RCC 7860 (cell line): ENCODE measurements at places on chromosomes 16 and 17.

DNA sequence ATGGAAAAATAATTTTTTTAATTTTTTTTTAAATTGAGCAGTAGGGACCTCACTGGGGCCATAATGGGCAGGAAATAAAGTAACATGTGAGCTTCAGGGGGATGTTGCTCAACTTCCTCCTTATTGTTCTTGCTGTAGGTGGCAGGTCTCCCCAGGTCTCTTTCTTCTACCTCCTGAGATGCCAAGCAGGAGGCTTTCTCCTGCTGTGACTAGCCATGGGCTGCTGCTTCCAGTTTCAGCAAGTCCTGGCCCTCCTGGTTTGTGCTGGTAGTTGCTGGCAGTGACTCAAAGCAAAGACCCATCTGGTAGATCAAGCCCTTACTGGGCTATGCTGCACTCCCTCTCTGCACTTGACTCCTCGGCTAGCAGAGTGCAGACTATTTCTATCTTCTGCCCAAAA is 2.3 kb downstream of the DPEP2NB start:
- DNase-seq, result no peak

DNA sequence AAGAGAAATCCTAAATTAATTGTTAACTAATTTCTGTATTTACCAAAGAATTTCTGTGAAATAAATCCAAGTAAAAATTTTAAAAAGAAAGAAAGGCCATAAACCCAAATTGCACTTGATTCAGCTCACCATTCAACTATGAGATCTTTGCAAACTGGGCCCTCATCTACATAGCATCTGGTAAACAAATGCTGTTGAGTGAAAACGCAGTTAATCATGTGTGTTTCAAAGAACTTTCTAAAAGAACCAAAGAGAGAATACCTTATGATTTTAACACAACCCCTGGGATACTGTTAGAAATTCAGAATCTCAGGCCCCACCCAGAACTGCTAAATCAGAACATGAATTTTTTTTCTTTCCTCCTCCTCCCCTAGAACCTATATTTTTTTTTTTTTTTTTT is 16.6 kb downstream of the CRLF3 start:
- DNase-seq, result no peak

DNA sequence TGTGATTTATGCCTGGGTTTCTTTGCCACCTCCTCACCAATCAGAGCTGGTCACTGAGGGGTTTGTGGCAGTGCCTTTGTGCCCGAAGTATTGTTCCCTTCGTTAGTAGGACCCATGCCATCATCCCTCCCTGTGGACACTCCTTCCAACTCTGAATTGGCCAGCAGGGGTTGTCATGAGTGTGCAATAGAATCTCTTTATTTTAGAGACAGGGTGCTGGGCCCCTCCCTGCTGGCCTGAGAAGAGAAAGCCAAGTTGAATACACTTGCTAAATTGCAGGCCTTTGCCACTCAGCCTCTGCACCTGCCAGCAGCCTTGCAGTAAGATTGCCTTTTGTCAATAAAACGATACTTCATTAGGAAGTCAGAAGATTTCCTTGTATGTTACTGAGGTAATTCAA is 40.7 kb upstream of the SLC12A3 start:
- no peak for DNase-seq

DNA sequence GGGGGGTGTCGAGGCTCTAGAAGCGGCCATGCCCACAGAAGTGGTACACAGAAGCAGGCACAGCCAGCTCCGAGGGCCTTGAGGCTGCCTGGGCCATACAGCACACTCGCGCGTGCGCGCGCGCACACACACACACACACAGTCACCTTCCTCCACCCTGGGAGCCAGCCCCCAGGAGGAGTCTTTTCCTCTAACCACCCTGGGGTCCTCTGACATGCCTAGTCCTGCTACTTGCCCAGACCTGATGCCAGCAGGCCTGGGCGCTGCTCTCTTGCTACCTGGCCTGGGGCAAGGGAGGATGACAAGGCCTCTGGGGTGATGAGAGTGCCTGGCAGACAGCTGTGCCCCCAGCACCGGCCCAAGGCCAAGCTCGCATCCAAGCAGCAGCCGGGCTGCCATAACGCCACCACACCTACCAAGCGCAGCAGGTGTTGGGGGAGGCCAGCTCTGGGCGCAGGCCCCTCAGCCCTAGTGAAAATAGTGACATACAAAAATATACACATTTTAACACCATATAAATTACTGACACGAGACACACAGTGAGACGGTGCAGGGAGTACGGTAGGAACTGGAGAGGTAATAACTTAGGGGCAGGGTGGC is 41.1 kb downstream of the TSC2 start:
- no peak for DNase-seq

DNA sequence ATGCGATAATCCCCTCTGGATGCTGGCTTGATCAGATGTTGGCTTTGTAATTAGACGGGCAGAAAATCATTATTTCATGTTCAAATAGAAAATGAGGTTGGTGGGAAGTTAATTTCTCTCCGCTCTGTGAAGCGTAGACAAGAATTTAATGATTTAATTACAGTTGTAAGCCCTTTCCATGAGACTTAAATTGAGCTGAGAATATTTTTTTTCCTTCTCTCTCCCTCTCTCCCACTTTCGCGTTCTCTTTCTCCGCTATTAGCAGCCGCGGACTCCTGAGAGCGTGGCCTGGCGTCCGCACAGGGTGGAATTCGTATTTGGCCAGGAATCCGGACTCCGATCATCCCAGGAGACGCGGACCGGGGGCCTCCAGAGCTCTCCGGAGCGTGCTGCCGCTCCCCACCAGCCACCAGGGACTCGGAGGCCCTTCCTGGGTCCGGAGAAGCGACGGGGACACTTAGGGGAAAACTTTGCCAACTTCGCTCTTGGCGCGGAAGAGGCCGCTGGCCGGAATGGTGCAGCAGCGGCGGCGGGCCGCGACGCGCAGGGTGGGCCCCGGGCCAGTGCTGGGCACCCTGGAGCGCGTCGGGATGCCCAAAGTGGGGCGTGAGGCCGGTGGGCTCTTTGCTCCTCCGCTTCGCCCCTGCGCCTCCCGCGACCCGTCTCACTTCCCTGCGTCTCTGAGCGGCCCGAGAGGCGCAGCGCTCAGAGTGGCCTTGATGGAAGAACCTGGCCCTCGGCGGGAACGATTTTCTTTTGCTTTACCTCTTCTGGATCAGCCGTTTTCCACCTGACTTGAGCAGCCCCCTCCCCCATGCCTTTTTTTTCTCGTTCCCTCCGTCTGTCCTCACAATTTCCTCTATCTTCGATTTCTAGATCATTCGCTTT is 3.6 kb upstream of the IRX3 start:
- no peak for DNase-seq

DNA sequence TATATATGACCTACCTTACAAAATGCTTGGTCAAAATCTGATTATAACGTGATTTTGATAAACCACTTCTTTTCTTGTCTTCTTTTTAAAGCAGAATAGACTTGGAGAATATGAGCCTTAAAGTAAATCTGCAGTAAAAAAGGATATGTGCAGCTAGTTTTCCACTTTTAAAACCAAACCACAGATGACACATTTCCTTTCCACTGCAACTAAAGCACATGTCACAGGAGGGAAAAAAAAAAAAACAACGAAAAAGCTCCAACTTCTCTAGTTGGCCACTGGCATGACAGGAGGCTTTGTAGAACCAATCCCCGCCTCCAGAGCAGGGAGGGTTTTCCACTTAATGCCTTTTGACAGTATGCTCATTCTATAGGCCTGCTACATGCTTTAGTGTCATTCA is at the start of gene EVI2A:
EVI2A (minus strand) TSS at position 142 of the 400 bp plus-strand sequence. CDS start 2,609 bp downstream, outside the sequence.
- peak; percentile 69 for DNase-seq

- DNase-seq, result no peak
These were observed 8.2 kb downstream of the CREBBP start for GRCh38 chr16:3872216-3872895.

GRCh38 chr17:21186399-21187187 is 27.4 kb downstream of the TMEM11 start:
- no peak for DNase-seq

DNA sequence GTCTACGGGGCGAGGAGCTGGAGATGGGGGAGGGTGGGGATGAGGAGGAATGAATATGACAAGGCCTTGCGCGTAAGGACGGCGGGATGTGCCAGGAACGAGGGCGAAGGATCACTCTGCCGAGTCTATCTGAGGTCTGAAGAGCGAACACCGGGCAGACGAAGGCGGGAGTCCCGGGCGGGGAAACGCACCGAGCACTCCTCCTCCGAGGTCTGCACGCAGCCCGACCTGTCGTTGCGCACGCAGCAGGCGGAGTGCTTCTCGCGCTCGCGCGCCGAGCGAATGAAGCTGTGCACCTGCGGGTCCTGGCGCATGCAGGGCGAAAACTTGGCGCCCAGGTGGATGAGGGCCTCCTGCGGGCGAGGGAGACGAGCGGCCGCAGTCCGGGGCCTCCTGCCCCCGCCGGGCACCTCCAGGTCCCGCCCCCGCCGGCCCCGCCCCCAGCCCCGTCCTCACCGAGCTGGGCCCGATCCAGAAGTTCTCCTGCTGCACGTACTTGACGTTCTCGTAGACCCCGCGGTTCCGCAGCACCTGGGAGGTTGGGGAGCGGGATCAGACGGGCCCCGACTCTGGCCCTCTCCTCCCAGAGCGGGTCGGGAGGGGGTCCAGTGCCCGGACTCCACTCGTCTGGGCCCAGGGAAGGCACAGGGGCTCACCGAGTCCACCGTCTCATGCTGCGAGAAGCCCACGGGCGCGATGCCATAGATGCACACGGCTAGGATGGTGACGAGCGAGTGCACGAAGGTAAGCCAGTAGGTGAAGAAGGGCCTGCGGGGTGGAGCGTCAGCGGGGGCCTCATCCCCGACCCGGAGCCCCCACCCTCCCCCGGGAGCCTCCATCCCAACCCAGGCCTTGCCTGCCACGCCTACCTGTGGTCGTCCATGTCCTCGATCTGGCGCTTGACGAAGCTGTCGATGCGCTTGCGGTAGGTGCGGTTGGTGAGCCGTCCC is 7.6 kb downstream of the SNRNP25 start:
- DNase-seq, result no peak

DNA sequence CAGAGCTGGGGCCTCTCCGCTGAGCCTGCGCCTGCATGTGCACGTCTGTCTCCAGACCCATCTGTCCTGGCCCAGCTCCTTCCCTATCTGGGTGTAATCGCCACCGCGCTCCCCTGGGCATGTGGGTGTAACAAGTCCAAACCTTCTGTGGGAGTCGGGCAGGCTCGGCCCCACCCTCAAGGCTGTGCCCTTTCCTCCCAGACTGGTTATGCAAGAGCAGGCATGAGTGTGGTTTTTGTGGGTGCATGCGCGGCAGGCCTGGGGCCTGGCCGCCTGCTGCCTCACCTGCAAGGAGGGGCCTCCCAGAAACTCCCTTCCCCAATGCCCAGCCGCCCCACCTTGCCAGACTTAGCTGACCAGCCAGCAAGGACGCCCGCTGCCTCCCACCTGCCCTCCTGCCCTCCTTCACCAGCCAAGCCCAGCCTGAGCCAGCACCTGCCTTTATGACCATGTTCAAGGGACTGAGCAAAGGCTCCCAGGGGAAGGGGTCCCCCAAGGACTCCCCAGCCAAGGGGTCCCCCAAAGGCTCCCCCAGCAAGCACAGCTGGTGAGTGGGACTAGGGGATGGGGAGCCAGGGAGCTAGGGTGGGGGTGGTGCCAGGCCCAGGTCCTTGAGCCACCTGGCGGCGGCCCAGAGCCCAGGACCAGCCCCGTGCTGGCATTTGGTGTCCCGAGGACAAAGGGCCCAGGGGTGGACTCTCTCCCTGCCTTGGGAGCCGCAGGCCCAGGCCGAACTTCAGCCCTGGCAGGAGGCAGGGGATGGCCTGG is at the start of gene EVPLL:
EVPLL (plus strand) TSS at position 342 of the 768 bp plus-strand sequence. CDS start 3,160 bp downstream, outside the sequence.
- no peak for DNase-seq

GRCh38 chr16:31537362-31538242 is 9.9 kb downstream of the AHSP start:
- DNase-seq, result no peak

DNA sequence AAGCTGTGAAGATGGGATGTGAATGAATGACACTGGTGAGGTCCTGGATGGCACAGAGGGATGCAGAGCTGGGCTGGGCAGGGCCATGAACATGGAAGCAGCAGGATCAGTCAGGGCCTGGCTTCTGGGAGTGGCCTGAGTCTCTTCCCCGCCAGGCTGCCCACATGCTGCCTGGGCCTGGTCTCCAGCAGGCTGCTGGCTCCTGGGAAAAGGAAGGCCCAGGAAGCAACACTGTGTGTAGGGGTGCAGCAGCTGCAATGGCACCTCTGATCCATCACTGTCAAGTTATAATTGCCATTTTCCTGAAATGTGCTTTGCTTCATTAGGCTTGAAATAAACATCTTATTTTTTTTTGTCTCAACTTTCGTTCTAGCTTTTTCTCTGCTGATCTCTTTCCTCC is 260.2 kb upstream of the N4BP1 start:
- DNase-seq, result no peak
